ENCODE measurements at places on chromosomes 12 and 14.

DNA sequence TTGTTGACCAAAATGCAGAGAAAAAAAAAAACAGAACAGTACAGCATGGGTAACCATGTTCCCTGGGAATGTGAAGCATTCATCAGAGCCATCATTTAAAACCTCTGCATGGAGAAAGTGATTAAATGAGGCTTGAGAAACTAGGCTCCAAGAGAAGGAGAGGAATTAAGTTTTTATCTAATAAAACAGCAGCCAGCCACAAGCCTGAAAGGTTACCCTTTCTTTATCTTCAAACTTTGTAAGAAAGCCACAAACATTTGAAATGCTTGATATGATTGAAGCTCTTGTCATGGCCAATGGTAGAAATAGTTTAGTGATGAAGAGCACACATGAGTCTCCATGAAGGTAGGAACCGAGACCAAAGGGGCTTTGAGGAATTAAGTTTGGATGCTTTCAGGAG, 144.9 kb upstream of the SYT1 start:
- DNase-seq: no peak

DNA sequence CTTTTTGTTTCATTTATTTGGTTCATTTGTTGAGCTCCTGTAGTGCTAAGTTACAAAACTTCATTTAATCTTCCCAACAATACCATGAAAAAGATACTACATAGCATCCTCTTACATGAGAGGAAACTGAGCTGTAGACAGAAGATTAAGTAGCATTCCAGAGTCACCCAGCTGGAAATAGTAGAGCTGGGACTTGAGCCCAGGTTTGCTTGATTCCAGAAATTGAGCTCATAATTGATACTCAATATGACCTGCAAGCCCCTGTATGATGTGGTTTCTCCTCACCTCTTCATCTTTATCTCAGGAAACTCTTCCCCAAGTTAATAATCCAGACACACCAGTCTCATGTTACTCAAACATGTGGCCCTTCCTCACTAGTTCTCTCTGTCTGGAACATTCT, 87.0 kb upstream of the DAAM1 start:
- DNase-seq: no peak

DNA sequence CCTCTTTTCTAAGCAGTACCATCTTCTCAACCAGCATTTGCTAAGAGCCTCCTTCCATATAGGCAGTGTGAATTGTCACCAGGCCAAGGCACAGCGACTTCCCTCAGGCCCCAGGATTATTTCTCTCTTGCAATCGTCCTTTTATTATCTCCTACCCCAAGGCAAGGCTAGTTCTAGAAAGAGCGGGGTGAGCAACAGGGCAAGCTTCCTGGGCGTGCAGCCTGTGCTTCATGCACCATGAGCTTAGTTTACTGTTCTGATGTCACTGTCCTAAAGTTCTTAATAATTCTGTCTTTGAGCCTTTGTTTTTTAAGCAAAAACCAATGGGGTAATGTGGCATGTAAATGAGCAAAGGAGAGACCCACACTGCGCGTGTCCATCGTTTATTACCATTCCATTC, 27.9 kb downstream of the DUSP6 start:
- DNase-seq: no peak

DNA sequence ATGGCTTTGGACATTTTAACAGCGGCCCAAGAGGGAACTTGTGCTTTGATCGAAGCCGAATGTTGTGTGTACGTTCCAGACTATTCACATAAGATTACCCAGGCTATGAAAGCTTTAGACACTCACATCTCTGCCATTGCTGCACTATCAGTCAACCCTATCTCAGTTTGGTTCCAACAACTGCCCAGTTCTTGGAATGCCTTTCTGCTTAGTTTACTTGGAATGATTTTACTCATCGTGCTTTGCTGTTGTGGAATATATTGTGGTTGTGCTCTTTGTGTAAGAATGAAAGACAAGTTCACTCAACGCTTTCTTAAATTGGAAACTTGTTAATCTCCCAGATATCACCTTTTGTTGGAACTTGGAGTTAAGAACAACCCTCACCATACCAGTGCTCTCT, 498.2 kb downstream of the GLT1D1 start:
- DNase-seq: no peak

GRCh38 chr12:110906985-110907384, 13.4 kb downstream of the MYL2 start:
- no peak for DNase-seq

DNA sequence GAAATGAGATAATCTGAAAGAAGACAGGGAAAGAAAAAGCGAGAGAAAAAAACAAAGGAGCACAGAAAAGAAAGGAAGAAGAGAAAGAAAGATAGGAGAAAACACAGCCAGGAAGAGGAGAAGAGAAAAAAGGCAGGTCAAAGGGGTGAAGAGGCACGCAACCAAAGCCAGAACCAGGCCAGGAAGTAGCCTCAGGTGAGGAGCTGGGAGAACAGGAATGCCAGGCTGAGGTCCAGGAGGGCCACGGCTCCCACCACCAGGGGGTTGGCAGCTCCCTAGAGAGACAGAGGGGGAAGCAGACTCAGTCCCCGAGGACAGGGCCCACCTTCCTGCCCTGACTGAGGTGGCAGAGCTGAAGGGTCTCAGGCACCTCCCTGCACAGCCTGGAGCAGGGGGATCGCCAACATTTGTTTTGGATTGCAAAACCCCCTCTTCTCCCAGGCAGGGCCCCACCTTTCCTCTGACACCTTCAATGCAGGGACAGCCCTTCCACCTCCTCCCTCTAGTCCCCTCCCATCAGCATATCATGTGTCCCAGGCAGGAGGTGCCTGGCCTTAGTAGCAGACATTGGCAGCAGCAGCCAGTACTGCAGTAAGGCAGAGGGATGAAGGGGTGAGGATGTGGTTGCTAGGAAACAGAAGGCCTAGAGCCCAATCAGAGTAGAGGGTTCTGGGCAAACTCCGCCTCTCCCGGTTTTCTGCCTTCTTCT, 2.0 kb upstream of the AP1G2 start:
- no peak for DNase-seq

GRCh38 chr12:22304341-22304740, 30.2 kb downstream of the ST8SIA1 start:
- no peak for DNase-seq

- no peak for DNase-seq
Observed at GRCh38 chr12:118603610-118604361, 227.4 kb downstream of the SUDS3 start.

GRCh38 chr14:105913221-105913620, 386.8 kb downstream of the TMEM121 start:
- DNase-seq: no peak

GRCh38 chr14:93655078-93655750, 133.1 kb downstream of the PRIMA1 start:
- DNase-seq: peak; percentile 44

DNA sequence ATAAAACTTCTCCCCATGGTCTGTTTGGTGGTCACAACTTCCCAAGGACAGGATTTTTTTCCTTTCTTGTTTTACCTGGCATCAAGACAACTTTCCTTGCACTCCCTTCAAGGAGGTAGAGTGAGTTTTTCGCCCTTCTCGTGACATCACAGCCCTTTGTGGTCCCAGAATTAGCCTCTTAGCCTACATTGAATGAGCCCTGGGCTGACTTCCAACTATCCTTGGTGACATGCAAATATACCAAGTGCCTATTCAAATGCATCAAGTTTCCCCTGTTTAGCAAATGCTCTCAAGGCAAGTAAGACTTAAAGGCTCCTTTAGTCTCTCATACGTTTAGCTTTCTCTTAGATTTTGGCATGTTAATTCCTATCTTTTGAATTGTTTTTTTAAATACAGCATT, 36.6 kb downstream of the TC2N start:
- DNase-seq: no peak

GRCh38 chr12:79233341-79233781, 368.8 kb downstream of the SYT1 start:
- no peak for DNase-seq

DNA sequence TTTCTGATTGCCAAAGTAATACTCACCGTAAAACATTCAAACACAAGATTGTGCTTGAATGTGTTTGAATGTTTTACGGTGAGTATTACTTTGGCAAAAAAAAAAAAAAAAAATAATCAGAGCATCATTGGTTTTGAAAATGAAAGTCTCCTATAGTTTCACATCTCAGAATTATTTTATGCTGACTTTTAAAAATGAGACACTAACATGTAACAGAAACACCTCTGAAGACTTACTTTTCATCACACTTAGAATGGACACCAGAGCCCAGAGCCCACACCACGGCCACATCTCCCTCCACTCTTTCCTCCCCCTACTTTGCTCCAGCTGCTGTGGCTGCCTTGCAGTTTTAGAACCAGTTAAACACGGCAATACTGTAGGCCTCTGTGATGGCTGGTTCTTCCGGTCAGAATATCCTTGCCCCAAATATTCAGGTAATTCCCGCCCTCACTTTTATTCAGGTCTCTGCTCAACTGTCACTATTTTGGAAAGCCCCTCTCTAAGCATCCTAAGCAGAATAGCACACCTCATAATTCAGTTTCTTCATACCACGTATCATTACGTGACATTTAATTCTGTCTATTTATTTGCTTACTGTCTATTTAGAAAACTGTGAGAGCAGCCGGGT, 138.9 kb upstream of the MAX start:
- DNase-seq: no peak

- no peak for DNase-seq
Observed at GRCh38 chr14:35549551-35549950, 15.6 kb downstream of the INSM2 start.

DNA sequence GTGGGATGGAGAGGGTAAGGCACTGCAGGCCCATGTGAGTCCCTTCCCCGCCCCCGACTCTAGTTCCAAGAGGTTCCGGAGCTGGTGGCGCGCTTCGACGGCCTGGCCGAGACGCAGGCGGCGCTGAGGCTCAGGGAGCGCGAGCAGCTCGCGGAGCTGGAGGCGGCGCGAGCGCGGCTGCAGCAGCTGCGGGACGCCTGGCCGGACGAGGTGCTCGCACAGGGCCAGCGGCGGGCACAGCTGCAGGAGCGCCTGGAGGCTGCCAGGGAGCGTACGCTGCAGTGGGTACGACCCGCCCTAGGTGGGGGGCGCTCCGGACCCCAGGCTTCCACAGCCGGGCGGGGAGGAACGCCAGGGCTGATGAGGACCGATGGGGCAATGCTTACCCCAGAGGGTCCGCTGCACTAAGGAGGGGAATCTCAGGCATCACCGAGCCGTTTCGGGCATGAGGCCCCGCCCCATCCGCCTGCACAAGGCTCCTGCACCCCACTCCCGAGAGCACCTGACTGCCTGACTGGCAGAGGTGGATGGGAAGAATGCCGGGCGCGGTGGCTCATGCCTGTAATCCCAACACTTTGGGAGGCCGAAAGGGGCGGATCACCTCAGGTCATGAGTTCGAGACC, 4.9 kb downstream of the CFAP73 start:
- DNase-seq: no peak

DNA sequence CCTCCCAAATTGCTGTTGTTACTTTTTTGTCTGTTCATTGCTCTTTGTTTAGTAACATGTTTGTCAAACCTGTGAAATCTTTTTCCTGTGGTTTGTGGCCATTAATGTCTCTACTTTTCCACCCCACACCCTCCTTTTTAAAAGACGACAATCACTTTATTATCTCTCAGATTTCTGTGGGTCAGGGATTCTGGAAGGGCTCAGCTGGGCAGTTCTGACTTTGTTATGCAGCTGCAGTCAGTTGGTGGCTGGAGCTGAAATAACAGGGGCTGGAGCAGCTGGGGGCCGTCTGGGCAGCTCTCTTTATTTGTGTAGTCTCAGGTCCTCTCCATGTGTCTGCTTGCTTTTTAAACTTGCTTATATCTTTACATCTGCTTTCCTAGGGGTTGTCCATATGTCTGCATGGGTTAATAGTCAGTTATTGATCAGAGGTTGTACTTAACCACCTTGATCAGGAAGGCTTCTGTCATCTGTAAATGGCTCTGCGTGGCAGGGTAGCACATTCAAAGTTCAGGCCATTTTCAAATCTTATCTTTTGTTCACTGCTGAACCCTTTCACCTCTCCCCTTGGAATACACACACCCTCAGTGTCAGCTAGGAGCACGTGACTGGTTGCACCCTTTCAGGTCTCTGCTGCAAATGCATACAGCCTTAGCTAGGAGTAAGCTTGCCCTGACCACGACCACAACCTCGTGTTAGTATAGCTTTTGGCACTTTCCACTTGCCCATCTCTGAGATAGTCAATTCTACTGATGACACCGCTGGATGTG, 27.9 kb downstream of the BORCS5 start:
- DNase-seq: no peak

DNA sequence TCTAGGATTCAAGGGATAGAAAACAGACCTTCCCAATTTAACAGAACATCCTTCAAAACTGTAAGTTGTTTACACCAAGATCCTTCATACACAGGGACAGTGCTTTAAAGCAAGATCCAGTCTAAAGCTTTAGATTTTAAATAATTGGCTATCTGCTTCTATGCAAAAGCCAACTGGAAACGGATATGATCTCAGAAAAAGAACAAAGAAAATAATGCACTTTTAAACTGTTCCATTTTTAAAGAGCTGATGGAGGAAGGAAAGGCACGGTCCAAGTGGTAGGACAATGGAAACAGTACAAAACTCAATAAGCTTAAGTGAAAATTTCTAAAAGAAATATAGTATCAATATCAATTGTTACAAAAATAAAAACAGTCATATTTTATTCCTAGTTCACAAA, 27.7 kb downstream of the LRP6 start:
- DNase-seq: no peak

- DNase-seq: no peak
Observed at GRCh38 chr12:125189502-125189901, 124.3 kb downstream of the AACS start.

GRCh38 chr14:99415496-99416281, 65.0 kb downstream of the SETD3 start:
- peak; percentile 63 for DNase-seq

GRCh38 chr12:6914246-6914946, at the start of gene ENO2:
ENO2 (plus strand) TSS chr12:6914580; CDS start chr12:6915833, 1,253 bp downstream.
- DNase-seq: no peak

DNA sequence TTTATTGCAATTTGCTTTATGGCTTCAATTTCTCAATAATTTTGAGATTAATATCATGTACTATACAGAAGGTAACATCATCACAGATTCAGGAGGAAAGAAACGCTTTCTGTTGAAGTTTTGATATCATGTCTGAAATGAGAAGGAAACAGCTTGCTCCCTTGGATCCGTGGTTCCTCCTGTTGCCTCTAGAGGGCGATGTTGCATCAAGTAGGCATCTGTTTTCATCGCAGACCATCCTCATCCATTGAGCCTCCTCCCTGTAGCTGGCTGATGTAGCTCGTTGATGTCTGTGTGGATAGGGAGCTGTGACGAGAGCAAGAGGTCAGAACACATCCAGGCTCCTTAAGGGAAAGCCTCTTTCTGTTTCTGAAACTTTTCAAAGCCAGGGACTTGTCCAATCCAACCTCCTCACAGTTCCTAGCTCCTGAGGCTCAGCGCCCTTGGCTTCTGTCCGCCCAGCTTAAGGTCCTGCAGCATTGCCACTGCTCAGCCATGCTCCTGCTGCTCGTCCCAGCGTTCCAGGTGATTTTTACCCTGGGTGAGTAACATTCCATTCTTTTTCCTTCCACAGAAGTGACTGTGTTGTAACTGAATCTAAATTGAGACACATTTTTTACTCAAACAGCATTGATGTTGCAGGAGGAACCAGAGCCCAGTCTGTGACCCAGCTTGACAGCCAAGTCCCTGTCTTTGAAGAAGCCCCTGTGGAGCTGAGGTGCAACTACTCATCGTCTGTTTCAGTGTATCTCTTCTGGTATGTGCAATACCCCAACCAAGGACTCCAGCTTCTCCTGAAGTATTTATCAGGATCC, 304.8 kb upstream of the OR4E1 start:
- DNase-seq: peak; percentile 45

GRCh38 chr12:53558631-53559030, 51.3 kb upstream of the NPFF start:
- no peak for DNase-seq

Measured in RWPE1 (cell line).